ENCODE measurements at places on chromosomes 6 and 20.
A peak's percentile ranks its signal among the peaks of the same experiment; 100 is the strongest.

- DNase-seq, result no peak
Measured at GRCh38 chr6:23534351-23534750, 591.7 kb upstream of the NRSN1 start.

GRCh38 chr20:46990017-46990595 is 95.5 kb downstream of the EYA2 start:
- peak; percentile 80 for DNase-seq

DNA sequence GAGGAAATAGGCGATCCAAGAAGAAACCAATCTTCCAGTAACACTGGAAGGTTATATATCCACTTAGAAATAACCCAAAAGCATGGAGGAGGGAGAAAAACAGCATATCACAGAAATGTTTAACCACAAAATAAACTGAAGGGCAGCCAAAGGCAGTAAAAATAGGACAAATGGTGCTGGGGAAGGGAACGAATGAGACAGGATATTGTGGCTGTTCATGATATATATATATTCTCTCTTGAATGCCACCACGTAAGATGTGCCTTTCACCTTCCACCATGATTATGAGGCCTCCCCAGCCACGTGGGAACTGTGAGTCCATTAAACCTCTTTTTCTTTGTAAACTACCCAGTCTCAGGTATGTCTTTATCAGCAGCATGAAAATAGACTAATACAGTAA is 162.4 kb downstream of the TBC1D32 start:
- DNase-seq, result no peak

GRCh38 chr20:33803921-33804337 is 7.2 kb upstream of the CHMP4B start:
- DNase-seq, result no peak

GRCh38 chr6:98769546-98769945 is 64.8 kb upstream of the POU3F2 start:
- no peak for DNase-seq

DNA sequence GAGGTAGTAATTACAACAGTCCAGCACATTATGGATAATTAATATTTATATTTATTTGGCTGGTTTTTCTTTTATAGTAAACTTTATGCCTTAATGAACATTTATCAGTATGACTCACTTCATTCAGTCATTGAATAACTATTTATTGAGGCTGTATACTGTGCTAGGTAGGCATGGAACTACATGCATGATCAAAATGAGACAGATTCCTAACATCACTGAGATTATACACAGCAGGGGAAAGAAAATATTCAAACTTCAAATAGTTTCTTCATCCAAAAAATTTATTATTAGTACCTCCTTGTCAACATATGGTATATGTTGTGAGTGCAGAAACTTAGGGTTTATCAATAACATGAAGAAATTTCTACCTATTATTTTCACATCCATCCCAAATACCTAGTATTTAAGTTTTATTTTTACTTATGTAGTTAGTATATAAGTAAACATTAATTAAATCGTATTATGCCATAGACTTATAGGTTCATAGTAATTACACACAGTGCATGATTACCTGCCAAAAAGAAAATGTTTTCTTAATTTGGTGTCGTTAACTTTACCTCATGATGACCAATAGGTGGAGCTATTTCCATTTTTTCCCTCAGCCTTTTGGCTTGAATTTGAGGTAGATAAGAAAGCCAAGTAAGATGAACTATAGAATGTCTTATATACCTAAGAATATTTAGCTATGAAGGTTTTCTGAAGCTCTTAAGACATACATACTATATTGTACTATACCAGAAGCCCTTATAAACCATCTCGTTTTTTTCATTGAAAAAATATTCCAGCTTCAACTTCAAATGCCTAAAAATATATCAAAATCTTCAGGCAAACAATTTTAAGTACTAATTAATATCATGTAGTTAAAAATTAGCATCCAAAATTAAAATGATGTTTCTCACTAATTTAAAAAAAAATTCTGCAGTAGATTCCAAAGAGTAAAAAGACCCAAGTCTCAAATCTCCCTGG is 12.5 kb upstream of the TMEM30A start:
- peak; percentile 52 for DNase-seq

DNA sequence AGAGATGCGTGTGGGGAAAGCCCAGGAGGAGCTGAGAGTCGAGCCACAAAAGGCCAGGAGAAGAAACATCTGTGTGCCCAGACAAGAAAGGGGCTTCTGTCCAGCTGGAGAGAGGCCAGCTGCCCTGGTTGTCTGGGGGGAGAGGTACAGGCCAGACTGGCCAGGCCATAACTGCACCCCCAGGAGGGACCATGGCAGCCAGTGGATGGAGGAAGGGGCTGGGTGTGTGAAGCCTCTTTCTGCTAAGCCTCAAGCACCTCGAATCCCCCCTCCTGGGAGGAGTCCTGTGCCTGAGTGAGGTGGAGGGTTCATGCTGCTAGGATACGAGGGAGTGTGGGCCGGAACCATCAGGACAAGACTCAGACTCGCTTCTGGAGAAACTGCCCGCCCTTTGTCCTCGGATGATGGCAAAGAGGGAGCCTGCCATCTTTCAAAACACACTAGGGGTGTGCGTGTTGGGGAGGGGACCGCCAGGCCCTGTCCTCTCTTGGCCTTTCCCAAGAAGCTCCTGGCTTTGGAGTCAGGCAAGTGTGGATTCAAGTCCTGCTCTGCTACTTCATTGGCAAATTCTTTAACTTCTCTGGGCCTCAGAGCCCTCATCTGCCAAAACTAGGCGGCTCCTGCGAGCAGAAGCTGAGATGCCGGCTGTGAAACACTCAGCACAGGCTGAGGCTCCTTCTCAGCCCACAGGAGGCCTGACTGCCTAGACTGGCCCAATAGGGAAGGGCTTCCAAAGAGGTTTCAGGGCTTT is 90.3 kb downstream of the ASXL1 start:
- DNase-seq, result no peak

- DNase-seq, result no peak
Measured at GRCh38 chr6:119612911-119613381, 263.4 kb upstream of the MAN1A1 start.

DNA sequence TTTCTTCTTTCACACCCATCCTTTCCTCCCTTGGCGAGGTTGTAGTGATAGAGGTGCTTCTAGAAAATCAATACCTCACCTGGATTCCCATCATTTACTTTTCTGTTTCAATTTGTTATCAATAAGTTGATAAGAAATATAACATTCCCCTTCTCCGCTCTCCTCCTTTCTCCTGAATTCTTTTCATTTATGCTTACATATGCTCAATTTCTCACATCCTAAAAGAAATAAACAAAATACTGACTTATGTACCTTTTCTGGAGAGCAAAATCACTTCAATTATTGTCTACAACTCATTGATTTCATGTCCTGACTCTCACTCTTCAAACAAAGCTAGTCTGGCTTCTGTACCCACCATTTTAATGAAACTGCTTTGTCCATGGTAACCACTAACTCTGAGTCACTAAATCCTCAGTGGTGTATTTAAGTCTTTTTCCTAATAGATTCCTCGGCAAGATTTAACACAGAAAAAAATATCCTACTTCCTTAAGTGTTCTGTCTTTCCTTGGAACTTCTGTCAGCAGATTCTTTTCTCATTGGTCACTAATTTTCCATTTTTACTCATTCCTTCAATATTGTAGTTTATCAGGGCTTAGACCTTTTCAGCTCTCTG is 289.6 kb downstream of the RFPL4B start:
- DNase-seq, result no peak

GRCh38 chr6:141482796-141483597 is 649.7 kb upstream of the GJE1 start:
- peak; percentile 36 for DNase-seq

GRCh38 chr6:36227379-36228228 is 31.1 kb downstream of the BRPF3 start:
- no peak for DNase-seq

- DNase-seq, result no peak
Measured at GRCh38 chr6:141829566-141830360, 303.0 kb upstream of the GJE1 start.

DNA sequence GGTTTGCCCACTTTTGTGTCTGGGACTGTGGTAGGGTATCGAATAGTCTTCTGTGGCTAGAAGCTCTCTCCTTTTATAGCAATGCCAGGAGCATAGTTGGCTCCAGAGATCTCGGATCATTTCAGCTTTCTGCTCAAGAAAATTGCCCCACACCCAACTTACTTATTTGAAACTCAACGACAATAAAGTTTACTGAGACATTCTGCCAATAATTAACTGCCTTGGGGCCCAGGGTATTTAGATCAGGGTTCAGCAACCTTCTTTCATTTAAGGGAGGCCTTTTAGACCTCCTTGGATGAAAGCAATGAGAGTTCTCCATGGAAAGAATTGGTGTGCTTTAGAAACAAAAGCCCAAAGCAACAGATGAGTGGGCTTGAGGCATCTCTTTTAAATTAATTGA is 53.8 kb upstream of the GMPR start:
- no peak for DNase-seq

GRCh38 chr20:32316667-32317066 is 39.2 kb downstream of the KIF3B start:
- no peak for DNase-seq

- no peak for DNase-seq
Measured at GRCh38 chr6:79599725-79600259, 31.3 kb upstream of the SH3BGRL2 start.

Measured in MV-4-11 (cell line).